ENCODE measurements at places on chromosomes 4 and X.
A peak's percentile ranks its signal among the peaks of the same experiment; 100 is the strongest.

- DNase-seq, result no peak
These were observed 1.6 kb upstream of the JCHAIN start for GRCh38 chr4:70667740-70668535.

- DNase-seq, result no peak
These were observed 30.0 kb downstream of the BBS12 start for GRCh38 chr4:122762520-122762919.

DNA sequence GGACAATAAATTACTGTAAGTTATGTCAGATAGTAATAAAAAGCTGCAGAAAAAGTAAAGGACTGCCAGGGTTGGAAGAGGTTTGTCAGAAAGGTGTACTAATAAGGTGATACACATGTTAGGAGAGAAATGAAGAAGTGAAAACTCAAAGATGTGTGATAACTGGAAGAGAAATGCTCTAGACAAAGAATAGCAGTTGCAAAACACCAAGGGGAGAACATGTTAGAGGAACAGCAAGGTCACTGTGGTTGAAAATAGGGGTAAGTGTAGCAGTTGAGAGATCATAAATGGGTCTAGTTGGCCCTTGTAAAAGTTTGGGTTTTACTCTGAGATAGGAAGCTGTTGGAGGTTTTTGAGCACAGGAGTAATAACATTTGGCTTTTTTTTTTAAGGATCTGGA is 46.9 kb downstream of the HSPA4L start:
- DNase-seq, result no peak

GRCh38 chrX:100973411-100973810 is 3.9 kb downstream of the ARL13A start:
- no peak for DNase-seq

DNA sequence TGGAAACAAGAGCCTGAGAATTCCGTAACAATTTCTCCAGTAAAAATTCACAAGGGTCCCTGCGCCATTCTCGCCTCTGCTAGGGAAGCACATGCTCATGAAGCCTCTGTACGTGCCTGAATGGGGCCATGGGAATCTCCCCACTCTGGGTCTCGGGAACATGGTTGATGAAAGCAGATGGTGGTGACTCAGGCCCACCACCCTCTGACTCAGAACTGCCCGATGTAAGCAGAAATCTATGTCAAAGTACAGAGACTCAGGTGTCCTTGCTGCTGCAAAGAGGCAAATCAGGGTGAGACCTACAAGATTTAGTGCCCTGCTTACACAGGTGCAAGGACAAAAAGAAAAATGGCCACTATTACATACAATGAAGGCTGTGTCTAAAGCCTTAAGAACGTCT is 65.0 kb downstream of the SCD5 start:
- no peak for DNase-seq

DNA sequence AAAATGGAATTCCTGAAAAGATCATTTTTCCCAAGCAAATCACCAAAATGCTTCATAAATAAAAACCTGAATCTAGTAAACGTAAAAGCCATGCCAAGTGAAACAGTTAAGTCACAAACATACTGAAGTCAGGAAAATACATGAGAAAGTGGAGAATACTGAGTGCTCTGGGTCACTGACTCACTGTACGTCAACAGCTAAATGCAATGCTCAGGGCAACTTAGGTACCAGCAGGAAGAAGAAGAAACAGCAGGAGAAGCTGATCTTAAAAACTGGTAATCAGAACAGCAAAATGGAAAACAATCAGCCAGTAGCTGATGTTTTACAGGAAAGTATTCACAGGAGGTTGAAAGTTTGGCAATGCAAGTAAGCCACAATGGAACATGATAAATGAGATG is 252.6 kb upstream of the ETNPPL start:
- DNase-seq, result no peak

DNA sequence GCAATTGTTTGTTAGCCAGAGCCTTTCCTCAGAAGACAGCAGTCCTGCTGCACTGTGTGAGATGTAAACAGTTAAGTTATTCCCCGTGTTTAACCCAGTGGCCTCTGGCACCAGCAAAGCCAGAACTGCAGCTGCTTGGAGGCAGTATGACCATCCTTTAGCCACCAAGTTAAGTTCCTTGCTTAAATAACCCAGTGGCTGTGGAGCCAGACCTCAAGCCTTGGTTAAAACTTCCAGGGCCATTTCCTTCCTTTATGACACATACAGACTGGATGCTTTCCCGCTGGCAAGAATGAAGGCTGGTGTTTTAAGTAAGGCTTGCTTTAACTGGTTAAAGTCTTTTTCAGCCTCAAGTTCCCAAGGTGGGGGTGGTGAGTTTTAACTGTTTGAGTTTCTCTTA is 379.8 kb downstream of the DCAF12L2 start:
- DNase-seq, result no peak

- no peak for DNase-seq
These were observed 569 bp upstream of the FHL1 start for GRCh38 chrX:136146614-136147314.

DNA sequence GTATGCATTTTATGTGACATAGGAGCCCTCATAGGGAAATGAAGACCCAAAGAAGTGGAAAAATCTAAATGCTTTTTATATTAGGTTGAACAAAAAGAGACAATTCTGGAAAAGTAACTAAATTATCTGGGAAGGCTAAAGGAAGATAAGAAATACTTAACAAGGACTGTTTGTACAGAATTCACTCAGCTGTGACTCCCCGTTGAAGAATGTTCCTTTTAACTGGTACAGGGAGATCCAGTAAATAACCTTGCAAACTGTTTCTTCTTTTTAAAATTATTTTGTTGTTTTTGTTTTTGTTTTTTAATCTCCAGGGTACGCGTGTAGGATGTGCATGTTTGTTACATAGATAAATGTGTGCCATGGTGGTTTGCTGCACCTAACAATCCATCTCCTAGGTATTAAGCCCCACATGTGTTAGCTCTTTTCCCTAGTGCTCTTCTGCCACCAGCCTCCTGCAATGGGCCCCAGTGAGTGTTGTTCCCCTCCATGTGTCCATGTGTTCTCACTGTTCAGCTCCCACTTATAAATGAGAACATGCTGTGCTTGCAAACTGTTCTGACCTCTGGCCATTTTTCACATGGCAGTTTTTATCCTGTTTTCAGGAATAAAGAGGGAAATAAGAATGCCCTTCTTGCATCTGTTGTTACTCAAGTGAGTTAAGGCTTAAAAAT is 81.7 kb downstream of the PWWP3B start:
- DNase-seq, result no peak

DNA sequence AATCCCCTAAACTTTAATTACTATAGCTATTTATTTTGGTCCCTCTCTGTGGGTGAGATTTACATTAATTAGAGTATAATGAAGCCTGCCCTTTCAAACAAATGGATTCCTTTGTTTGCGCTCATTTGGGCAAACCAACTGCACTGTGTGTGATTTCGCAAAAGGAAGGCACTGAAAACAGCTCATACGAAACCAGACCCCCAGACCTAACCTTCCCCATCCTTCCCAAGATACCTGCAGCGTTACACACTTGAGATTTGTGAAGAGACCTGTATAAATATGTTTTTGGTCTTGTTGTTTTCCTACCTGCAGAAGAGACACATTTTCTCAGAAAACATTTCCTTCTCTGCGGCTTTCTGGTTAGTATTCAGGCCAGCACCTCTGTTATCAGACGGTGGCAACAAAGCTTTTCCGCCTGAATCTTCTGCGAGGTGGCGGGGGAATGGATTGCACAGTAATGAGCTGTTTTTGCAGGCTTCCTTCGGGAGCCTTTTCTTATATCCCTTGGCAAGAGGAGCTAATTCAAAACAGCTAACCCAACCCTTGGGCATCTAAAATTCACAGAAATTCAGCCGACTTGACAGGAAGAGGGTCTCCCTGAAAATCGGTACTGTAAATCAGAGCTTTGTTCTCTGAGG is 47.6 kb downstream of the CBLL2 start:
- no peak for DNase-seq

DNA sequence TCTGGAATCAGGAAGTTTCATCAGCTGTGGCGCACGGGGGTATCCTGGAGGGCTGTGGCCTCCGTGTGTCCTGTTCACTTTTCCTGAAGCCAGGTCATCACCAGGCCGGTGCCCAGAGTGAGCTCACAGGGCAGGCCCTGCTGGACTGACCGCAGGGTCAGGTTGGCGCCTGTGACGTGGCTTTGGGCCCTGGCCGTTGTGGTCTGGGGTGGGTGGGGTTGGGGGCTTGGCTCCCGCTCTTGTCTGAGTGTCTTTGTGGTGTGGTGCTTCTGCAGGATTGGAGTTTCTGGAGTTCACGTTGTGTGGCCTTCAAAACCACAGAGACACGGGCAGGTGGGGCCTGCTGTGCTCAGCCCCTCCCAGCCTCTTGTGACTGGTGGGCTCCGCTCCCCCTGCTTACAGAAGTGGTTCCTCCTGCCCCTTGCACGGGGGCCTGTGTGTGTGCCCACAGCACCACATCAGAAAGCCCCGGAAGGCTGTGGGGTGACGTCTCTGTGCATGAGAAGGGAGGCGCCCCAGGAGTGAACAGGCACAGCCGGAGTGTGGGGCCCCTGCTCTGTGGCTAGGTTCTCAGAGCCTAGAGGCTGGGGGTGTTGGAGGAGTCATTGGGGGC is 9.5 kb downstream of the RGS12 start:
- DNase-seq, result no peak

- peak; percentile 45 for DNase-seq
These were observed 59.2 kb downstream of the SLC7A11 start for GRCh38 chr4:138182838-138183426.

GRCh38 chr4:38180456-38180855 is 220.3 kb downstream of the PTTG2 start:
- DNase-seq, result no peak

GRCh38 chr4:87036713-87037112 is 101.9 kb downstream of the AFF1 start:
- DNase-seq, result no peak

DNA sequence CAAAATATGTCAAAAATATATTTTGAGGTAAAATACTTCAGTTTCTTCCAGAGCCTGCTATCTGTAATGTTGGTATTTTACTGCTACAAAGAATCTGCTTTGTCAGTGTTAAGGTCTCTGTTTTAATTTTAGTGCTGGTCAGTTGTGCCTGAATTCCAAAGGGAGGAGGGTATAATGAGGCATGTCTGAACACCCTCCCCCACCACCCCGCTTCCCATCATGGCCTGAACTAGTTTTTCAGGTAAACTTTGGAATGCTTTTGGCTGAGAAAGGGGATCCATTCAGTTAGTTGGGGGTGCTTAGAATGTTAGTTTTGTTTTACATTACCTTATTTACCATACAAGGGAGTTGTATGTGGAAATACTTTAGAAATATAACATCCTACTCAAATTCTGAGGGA is 158.5 kb downstream of the MID1IP1 start:
- DNase-seq, result no peak

GRCh38 chr4:132572210-132572609 is 576.9 kb upstream of the PCDH10 start:
- DNase-seq, result no peak

DNA sequence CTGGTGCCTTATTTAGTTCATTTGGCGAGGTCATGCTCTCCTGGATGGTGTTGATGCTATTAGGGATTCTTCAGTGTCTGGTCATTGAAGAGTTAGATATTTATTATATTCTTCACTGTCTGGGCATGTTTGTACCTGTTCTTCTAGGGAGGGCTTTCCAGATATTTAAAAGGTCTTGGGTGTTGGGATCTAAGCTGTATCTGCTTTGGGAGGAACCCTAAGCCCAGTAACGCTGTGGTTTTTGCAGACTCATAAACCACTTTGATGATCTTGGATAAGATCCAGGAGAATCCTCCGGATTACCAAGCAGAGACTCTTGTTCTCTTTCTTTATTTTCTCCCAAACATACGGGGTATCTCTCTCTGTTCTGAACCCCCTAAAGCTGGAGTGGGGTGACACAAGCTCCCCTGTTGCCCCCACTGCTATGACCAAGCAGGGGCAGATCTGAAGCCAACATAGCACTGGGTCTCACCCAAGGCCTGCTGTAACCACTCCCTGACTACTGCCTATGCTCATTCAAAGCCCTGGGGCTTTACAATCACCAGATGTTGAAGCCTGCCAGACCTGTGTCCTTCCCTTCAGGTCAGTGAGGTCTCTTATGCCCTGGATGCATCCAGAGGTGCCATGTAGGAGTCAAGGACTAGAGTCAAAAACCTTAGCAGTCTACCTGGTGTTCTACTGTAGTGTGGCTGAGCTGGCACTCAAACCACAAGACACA is 187.6 kb downstream of the GUCY2F start:
- DNase-seq, result no peak

DNA sequence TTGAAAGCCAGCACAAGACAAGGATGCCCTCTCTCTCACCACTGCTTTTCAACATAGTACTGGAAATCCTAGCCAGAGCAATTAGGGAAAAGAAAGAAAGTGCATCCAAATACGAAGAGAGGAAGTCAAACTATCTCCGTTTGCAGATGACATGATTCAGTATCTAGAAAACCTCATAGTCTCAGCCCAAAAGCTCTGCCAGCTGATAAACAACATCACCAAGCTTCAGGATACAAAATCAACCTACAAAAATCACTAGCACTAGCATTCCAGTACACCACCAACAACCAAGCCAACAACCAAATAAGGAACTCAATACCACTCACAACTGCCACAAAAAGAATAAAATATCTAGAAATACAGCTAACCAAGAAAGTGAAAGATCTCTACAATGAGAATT is 38.6 kb downstream of the COX7B2 start:
- no peak for DNase-seq

- no peak for DNase-seq
These were observed at the start of gene SORCS2 for GRCh38 chr4:7192252-7193029. SORCS2 (plus strand) TSS chr4:7192538.

GRCh38 chrX:132101799-132102198 is 26.0 kb downstream of the FRMD7 start:
- no peak for DNase-seq

DNA sequence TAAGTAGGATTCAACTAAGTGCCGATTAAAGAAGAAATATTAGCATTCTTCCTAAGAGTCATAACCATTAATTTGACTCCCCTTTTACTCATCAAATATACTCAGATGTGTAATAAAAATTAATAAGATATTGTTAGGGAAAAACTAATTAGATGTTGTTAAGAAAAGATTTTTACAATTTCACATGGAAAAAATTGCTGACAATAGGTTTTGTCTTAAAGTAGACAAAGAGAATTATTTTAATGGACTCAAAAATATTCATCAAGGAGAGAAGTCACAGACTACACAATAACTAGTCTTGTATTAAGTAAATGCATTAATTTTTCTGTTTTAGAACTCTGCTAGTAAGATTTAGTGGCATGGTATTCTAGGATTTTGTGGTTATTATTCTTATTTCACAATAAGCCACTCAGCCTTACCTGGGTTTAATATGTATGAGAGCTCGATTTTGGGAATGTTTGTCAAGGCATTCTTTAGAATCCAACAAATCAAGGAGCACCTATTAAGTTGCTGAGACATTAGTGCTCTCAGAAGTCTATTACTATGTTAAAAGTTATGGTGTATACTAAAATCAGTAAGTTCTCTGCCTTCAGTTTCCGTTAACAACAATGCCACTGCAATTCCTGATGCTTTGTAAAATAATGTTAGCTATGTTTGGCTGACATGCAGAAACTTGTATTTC is 110.2 kb upstream of the UGT8 start:
- DNase-seq, result no peak

DNA sequence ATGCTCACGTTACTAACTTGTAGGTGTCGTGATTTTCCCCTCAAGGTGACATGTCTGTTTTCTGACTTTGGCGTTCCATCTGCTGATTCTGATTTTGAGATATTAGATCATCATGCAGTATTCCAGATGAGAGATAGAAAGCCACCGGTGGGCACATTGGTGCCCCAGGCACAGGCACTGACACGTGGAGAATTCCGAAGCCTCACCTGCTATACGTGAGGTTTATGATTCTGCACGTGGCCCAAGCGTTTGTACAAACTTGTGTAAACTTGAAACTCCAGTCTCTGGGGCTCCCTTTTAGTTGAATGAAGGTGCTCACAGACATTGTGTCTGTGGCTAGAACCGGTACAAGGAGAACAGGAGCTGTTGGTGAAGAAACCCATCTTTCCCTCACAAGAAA is 81.1 kb downstream of the TENM3 start:
- no peak for DNase-seq

- no peak for DNase-seq
These were observed 9.8 kb upstream of the P2RY8 start for GRCh38 chrX:1546691-1547251.
